ENCODE measurements at places on chromosomes 6 and 20. TPM values are rescaled to one million over a fixed set of nuclear protein-coding genes. Genes with fewer than 3 reads are reported as not detected.

BIRC7 gene
- total RNA-seq, result not detected

TEAD3 gene
- 2.2 TPM for total RNA-seq

BNIP5 gene
- total RNA-seq, result not detected

ALDH5A1 gene
- 11.7 TPM for total RNA-seq

DNA sequence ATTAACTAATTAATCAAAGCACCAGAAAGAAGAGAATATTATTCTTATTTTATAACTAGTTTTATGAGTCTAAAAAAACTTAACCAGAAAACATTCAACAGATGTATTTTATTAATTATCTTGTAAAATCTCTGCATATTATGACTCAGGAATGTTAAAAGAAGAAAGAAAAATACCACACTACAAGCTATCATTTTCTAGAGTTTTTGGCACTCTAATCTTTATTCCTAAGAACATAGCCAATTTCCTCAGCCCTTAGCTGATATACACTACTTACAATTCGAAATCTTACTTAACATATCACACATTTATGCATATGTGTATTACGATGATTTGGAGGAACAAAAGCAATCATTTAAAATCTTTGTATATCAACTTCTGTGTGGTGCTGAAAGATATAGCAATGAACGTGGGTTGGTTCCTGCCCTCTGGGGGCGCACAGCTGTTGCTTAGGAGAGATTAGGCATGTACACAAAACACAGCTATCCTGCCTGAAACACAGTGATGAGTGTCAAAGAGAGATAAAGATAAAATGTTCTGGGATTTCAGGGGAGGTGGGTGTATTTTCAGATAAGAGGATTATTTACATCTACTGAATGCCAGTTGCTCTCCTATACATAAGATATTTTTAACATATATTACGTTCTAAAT is 404.5 kb downstream of the SYNE1 start:
- peak; percentile 66 for DNase-seq

- DNase-seq, result no peak
Observed at GRCh38 chr20:7881551-7881950, 58.7 kb downstream of the HAO1 start.

DNA sequence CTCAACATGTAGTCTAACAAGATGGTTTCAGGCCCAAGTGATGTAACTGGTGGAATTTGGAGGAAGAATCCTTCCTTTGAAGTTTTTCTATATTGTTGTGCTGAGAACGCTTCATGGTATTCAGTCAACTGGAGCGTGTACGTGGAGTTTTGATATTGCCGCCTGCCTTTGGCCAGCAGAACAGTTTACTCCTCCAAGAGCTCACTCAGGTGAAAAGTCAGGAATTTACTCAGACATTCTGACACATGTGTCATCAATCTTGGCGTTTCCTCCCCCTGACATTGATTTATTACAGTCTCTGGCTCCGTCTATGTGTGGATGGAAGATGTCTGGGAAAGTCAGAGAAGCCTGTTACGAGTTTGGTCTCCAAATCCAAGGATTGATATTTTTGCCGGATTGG is 19.0 kb upstream of the TGM2 start:
- no peak for DNase-seq

DNA sequence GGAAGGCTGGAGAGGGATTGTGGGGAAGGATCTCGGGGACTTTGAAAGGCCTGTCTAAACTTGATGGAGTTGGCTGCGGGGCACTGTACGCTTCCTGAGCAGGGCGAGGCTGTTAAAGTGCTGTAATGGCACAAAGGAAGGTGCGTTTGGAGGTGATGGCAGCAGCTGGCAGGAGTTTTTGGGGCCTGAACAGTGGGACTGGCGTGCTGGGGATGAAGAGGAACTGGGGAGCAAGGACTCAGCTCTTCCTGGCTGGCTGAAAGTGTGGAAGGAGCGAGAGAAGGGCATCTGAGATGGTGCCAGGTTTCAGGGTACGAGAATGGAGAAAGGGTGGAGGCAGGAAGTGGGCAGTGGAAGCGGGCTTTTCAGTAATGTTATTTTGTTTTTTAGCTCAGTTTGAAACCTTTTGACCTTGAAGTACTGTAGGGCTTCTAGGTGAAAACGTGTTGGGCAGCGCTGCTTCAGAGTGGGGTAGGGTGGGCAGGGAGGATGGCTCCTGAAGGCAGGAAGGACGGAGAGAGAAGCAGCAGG is 8.0 kb downstream of the TMEM181 start:
- peak; percentile 66 for DNase-seq

GRCh38 chr6:54802775-54803634 is 43.6 kb upstream of the FAM83B start:
- DNase-seq, result no peak

- DNase-seq, result no peak
Observed at GRCh38 chr20:26167499-26167898, 470.8 kb upstream of the ZNF337 start.

DNA sequence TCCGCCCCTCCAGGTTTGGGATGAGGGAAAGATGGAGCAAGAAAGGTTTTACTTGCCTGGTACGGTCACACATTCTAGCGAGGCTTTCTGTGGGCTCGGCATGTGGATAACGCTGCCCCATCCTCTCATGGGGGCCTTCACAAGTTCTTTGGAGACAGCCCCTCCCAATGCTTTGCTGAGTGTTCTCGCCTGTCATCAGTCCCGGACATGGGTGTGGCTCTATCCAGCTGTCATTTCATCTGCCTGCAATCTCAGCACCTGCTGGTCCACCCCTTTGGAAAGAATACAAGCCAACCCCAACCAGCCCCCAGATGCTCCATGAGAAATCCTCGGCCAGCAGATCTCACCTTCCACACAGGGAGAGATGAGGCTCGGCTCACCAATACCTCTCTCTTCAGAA is 30.3 kb upstream of the MDGA1 start:
- no peak for DNase-seq

GRCh38 chr20:48409055-48409615 is 418.7 kb downstream of the PREX1 start:
- DNase-seq, result no peak

Measured in activated CD4-positive, alpha-beta T cell treated with anti-CD3 and anti-CD28 coated beads, Interleukin-2, amount 10 ng/mL, durations not matched to agents 24 days and 14 days (primary cell).